Hair follicular keratinocyte (primary cell): ENCODE measurements at places on chromosomes 1 and 21. TPM values are rescaled to one million over a fixed set of nuclear protein-coding genes. Genes with fewer than 3 reads are reported as not detected.

OR4F16 gene
- total RNA-seq: not detected in 2 replicates

MAP3K7CL gene
- 4.1 and 11.6 TPM in 2 replicates for total RNA-seq

SLC30A10 gene
- total RNA-seq: not detected in 2 replicates

PROK1 gene
- not detected in 2 replicates for total RNA-seq

ADPRS gene
- total RNA-seq: 55.2 and 60.7 TPM in 2 replicates

EYA3 gene
- total RNA-seq: 8.7 and 9.4 TPM in 2 replicates

ITLN1 gene
- not detected in 2 replicates for total RNA-seq

TUT4 gene
- total RNA-seq: 19.4 and 19.9 TPM in 2 replicates

ITLN2 gene
- not detected in 2 replicates for total RNA-seq

STXBP3 gene
- total RNA-seq: 21.5 and 61.0 TPM in 2 replicates

PRXL2B gene
- 15.1 and 15.2 TPM in 2 replicates for total RNA-seq

ABCA4 gene
- total RNA-seq: 3.2 and 9.7 TPM in 2 replicates

LENEP gene
- total RNA-seq: not detected in 2 replicates

TP73 gene
- 0.55 and 2.1 TPM in 2 replicates for total RNA-seq

HSD11B1 gene
- 0.34 TPM in 1 of 2 replicates, not detected in the other for total RNA-seq

RNU1-2 gene
- under 0.01 TPM in 2 replicates for total RNA-seq

SELE gene
- total RNA-seq: not detected in 2 replicates

NCAM2 gene
- 0.04 TPM in 1 of 2 replicates, not detected in the other for total RNA-seq

OR6K6 gene
- not detected in 2 replicates for total RNA-seq

PGD gene
- total RNA-seq: 239 and 294 TPM in 2 replicates

ACKR1 gene
- not detected in 2 replicates for total RNA-seq

DTL gene
- total RNA-seq: 5.2 and 15.3 TPM in 2 replicates

TMCO4 gene
- total RNA-seq: 10.2 and 10.5 TPM in 2 replicates

CD1D gene
- 9.1 and 9.4 TPM in 2 replicates for total RNA-seq

TPTE gene
- total RNA-seq: not detected in 2 replicates

KLHDC8A gene
- not detected in 2 replicates for total RNA-seq

SPRR4 gene
- not detected in 2 replicates for total RNA-seq

CLCA1 gene
- total RNA-seq: 0.08 TPM in 1 of 2 replicates, not detected in the other

FMO3 gene
- total RNA-seq: not detected in 2 replicates

PTPRF gene
- 152 and 204 TPM in 2 replicates for total RNA-seq

RIMKLA gene
- total RNA-seq: not detected in 2 replicates

TNN gene
- total RNA-seq: not detected in 2 replicates

LIN28A gene
- total RNA-seq: not detected in 2 replicates
